Naive B cell (primary cell): ENCODE measurements at places on chromosomes 16 and 17.
A peak's percentile ranks its signal among the peaks of the same experiment; 100 is the strongest.

DNA sequence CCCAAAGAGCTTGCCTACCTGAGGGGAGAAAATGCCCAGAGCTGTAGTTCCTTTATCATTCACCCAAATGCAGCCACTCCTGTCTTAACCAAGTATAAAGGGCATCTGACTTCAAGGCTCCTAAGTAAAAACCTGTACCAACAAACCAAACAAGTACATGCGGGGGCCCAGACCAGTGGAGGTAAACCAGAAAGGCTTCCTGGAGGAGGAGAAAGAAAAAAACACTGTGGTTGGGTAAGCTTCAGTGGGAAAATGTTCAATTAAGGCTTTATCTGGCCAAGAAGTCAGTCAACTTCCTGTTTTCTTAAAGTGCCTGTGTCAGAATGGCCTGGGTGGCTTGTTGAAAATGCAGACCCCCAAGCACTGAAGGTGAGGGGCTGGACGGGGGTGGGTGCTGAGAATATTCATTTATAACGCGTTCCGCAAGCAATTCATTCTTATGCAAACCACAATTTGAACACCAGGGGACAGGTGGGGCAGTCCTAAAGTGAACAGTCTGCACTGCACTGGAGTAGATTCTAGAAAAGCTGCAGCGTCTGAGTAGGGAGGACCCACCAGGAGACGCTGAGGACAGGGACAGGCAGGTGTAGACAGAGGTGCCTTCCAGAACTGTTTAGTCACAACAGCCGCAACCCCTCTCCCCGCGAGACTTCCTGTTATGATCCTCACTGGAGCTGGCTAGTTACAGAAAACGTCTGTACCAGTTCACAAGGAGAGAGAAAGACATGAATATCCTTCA is 467.1 kb downstream of the SOX9 start:
- H3K4me1 ChIP-seq, result peaks cover 8% of the 10 kb centered on the region
- H3K36me3 ChIP-seq, result no peaks in the 10 kb centered on the region
- DNase-seq, result no peak
- H3K27me3 ChIP-seq, result peaks cover 42% of the 10 kb centered on the region
- H3K4me3 ChIP-seq, result no peak overlapping the region

- H3K4me1 ChIP-seq, result peaks cover 13% of the 10 kb centered on the region
- peak; percentile 47 for DNase-seq
- H3K27ac ChIP-seq, result no peak overlapping the region
- H3K27me3 ChIP-seq, result no peaks in the 10 kb centered on the region
Measured at GRCh38 chr16:58515871-58516767, 802 bp downstream of the SETD6 start.

GRCh38 chr17:75570772-75571171 is 16.8 kb upstream of the MYO15B start:
- H3K4me3 ChIP-seq, result peak overlapping the region; percentile 66
- no peaks in the 10 kb centered on the region for H3K27me3 ChIP-seq
- H3K36me3 ChIP-seq, result no peaks in the 10 kb centered on the region
- peak overlapping the region; percentile 97 for H3K27ac ChIP-seq
- peaks cover 25% of the 10 kb centered on the region for H3K4me1 ChIP-seq

DNA sequence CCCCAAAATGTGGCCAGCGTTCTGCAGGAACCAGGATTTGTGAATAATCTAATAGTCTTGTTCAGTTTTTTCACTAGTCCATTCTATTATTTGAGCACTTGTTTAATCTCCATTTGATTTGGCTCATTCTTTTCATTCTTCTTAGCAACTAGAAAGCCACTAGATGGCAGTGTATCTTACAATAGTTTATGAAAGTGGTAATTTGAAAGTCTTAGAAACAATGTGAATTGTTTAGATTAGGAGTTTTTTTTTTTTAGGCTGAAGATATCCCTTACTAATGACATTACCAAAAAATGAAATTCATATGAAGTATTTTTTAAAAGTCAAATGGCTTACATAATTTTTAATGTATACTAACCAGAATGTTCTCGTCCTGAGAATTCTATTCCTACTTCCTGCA is 6.7 kb downstream of the ERI2 start:
- no peak overlapping the region for H3K27ac ChIP-seq
- no peak overlapping the region for H3K4me3 ChIP-seq
- no peaks in the 10 kb centered on the region for H3K36me3 ChIP-seq
- H3K27me3 ChIP-seq, result no peaks in the 10 kb centered on the region
- DNase-seq, result no peak
